Activated CD8-positive, alpha-beta memory T cell treated with anti-CD3 and anti-CD28 coated beads, Interleukin-2, amount 50 U/mL, for 48 hours (primary cell): ENCODE measurements at places on chromosomes 2 and 18.

DNA sequence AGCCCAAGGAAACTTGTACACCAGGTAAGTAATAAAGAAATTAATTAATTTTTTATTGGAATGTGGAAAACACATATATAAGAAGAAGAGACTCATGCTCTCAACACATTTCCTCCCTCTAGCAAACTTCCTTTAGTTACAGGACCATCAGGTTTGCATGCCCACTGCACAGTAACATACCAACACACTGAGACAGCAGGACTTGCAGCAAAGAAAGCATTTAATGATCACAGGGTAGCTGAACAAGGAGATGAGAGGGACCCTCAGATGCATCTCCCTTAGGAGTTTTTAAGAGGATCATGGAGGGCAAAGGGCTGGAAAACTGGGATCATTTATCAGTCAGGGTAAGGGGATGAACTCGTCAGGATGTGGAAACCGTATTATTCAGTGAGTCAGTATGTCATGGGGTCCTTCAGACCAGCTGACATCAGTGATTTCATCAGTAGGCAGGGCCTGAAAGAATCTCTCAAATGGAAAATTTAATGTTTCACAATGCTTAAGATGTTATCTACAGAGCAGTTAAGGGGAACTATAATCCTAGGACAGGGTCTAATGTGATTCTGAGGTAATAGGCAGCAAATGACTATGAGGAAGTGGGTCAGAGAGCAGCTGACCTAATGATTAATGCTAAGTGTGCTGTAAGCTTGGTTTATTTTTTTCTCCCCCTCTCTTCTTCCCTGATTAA lies 193.8 kb upstream of the RND3 start:
- no peak for DNase-seq

DNA sequence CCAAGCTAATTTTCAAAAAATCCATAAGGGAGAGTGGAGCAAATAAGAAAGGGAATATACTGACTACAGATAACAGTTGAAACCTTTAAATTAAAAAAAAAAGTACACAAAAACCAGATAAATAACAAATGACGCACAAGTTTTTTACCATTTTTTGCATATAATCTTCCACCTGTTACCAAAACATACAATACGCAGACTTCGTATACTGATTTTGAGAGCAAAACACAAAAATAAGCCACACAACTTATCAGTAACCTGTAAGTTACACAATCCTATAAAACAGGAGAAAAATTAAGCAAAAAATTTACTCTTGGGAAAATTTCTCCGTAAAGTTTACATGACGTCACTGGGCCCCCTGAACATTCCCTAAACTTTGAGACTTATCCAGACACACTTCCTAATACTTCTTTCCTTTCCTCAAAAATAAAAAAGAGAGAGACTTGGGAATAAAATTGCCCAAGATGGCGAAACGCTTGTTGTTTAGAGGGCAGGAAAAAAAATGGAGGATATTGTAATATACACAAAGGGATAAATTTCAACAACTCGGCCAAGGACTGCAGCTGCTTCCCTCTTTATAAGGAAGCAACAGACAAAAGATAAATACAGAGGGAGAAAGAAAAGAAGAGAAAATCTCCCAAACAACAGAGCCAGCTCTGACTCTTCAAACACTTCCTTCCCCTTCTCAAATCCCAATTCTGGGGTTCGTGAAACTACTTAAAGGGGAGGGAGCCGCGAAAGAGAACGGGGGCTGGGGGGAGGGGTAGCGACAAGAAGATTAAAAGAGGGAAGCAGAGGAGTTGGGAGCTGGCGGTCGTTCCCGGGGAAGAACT lies 1.6 kb downstream of the BAZ2B start:
- no peak for DNase-seq

- DNase-seq = no peak
These were observed 18.8 kb downstream of the DYNC2LI1 start for GRCh38 chr2:43792653-43793052.

- no peak for DNase-seq
These were observed 529.1 kb upstream of the CDH7 start for GRCh38 chr18:65221736-65222135.

DNA sequence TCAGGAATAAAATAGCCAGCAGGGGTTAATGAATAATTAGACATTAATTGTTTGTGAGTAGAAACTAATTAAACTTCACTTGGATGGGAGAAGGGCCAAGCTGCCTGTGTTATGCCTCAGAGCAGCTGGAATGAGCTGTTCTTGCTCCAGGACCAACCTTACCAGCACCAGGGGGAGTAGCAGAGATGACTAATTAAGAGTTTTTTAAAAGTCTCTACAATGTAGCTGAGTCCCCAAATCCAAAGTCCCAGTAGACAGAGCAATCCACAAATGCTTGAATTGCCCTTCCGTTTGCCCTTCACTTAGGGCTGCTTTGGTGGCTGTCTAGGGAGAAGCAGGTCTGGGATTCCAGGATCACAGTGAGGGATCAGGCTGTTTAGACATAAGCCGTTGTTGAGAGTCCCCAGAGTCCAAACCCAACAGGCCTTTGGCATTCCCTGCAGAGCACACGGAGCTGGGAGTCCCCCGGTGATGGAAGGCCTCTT lies 59.4 kb downstream of the RHOB start:
- DNase-seq = no peak

GRCh38 chr18:23487738-23488570 lies 15.4 kb upstream of the RMC1 start:
- DNase-seq = peak; percentile 62

GRCh38 chr2:111617299-111618225 lies 266.4 kb downstream of the ANAPC1 start:
- no peak for DNase-seq

DNA sequence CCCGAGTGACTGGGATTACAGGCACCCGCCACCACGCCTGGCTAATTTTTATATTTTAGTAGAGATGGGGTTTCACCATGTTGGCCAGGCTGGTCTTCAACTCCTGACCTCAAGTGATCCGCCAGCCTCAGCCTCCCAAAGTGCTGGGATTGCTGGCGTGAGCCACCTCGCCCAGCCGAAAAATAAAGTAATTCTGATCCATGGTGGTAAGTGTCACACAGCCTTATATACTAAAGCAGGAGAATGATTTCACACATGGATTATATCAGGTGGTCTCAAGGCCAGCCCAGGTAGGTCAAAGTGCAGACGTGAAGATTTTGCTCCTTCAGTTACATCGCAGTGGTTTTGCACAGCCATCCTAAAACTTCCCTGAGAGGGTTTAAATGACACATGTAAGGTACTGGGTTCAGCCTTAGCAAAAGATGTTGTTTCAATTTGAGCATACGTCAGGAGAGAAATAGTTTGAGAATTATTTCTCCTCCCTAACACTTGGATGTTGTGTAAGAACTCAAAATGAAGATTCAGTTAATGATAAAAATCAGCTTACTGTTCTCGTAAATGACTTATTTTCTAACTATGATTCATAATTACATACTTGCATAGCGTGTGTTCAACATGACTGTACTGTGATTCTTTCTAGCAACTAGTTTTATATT lies 93.0 kb upstream of the SLC39A10 start:
- DNase-seq = peak; percentile 62

- DNase-seq = no peak
These were observed 110.2 kb downstream of the CTAGE1 start for GRCh38 chr18:22307528-22307927.

GRCh38 chr18:2293109-2293839 lies 278.0 kb downstream of the METTL4 start:
- DNase-seq = no peak

- DNase-seq = peak; percentile 43
These were observed 152.9 kb downstream of the SMAD7 start for GRCh38 chr18:48797841-48798255.

- no peak for DNase-seq
These were observed 4.0 kb downstream of the KLHL29 start for GRCh38 chr2:23388756-23389514.

DNA sequence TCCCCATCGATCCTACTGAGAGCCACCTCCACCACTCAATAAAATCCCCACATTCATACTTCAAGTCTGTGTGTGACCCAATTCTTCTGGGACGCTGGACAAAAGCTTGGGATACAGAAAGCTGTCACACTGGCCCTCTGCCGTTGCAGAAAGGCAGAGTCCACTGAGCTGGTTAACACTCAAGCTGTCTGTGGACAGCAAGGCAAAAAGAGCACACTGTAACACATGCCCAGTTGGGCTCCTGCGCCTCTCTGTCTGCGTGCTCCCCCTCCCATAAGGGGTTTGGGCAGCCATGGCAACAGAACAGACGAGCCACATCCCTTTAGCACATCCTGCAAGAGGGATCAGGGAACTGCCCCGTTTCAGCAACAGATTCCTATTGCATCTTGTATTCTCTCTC lies 106.9 kb upstream of the RGPD4 start:
- no peak for DNase-seq
